Stimulated activated CD8-positive, alpha-beta memory T cell treated with anti-CD3 and anti-CD28 coated beads, Interleukin-7, amount 100 ng/mL, for 24 hours (primary cell): ENCODE measurements at places on chromosomes 3 and 15.

- no peak for DNase-seq
Observed at GRCh38 chr15:93831641-93832040, 399.7 kb upstream of the MCTP2 start.

DNA sequence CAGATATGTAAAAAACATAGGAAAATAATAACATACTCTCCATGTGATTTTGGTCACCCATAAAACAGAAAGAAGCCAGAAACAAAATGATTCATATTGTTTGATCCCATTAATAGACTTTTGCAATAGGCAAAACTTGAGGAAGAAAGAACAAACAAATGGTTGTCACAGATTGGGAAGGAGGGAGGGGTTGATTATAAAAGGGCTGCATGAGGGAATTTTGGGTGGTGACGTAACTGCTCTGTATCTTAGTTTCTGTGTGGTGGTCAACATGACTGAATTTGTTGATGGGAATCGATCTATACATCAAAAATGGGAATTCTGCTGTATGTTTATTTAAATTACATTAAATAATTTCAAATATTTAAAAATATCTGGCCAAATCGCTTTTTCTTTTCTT lies 86.3 kb downstream of the P3H2 start:
- DNase-seq: no peak

DNA sequence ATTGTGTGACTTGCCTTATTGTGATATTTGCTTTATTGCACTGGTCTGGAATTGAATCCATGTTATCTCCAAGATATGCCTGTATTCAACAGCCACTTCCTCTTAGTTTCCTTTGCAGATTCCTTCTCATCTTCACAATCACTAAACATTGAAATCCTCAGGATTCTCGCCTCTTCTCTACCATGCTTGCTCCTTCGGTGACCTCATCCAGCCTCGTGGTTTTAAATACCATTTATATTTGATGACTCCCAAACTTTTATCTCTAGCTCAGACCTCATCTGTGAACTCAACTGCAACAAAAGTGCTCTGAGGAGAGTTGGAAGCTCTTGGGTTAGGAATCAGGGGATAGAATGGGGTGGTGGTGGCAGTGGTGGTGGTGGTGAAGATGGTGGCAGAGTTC lies 19.9 kb downstream of the POLR2M start:
- DNase-seq: no peak

DNA sequence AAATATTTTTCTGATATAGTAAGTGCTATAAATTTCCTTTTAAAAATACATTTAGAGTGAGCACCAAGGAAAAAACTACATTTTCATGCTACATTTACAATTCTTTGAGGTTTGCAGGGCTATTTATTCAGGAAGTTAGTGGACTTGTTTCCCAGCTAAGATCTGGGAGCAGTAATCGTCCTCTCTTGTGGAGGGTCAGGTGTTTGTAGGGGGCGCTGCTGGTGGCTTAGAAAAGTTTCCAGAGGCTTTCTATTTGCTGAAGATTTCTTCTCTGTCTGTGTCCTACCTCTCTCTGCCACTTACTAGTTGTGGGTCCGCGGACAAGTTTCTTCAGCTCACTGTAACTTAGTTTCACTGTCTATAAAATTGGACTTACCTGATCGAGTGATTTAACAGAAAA lies 163.9 kb downstream of the PEX5L start:
- no peak for DNase-seq

- no peak for DNase-seq
Observed at GRCh38 chr3:182786564-182787196, 6.6 kb upstream of the ATP11B start.

- DNase-seq: no peak
Observed at GRCh38 chr3:94162700-94163099, 99.8 kb downstream of the NSUN3 start.

- no peak for DNase-seq
Observed at GRCh38 chr3:129119365-129120100, 2.1 kb downstream of the RAB43 start.

GRCh38 chr3:194570235-194570634 lies 63.0 kb downstream of the TMEM44 start:
- DNase-seq: no peak

DNA sequence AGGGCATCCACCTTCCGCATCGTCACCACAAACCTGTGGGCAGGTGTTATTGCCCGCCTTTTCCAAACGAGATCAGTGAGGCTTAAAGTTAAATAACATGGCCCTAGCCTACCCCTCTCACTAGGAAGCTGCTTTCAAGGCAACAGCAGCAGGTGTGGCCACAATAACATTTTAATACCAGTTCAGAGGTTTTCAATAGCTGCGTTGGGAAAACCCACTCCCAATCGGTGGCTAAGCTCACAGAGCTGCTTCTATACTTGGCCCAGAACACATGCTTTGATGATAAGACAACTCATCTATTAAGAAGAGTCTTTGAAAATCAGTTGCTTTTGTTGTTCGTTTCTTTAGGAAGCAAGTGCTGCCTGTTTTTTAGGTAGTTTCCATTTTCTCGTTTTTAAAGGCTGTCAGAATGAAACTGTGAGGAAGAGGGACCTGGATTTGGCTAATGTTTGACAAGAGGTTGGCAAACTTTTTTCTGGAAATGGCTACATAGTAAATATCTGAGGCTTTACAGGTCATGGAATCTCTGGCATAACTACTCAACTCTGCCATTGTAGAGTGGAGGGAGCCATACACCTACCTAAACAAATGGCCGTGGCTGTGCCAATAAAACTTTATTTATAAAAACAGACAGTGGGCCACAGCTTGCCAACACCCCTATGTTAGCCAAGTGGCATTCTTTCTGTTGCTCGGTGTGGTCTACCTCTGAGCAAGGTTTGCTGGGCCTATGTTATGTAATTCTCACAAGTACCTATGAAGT lies 179.6 kb downstream of the FEZF2 start:
- DNase-seq: no peak

DNA sequence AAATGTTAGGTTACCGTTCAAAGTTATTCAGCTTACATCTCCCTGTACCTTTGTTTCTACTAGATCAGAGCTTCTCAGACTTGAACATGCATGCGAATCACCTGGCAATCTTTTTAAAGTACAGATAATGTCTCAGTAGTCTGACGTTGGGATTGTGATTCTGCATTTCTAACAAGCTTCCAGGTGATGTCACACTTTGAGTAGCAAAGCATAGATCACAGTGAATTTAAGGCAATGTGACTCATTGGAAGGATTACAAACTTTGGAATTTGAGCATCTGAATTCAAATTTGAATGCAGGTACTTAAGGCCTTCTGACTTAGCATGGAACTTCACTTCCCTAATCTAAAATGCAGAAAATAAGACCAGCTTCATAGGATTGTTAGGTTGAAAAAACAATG lies 10.8 kb upstream of the ZMAT3 start:
- DNase-seq: no peak

GRCh38 chr3:107493134-107493533 lies 29.6 kb upstream of the BBX start:
- no peak for DNase-seq
